ENCODE measurements at places on chromosomes 12 and 14. TPM values are rescaled to one million over a fixed set of nuclear protein-coding genes. Genes with fewer than 3 reads are reported as not detected.

GPD1 gene
- total RNA-seq: 0.04 TPM

PLEKHD1 gene
- total RNA-seq: 0.41 TPM

DACT1 gene
- 12.2 TPM for total RNA-seq

NUP107 gene
- 51.1 TPM for total RNA-seq

NELL2 gene
- 3.5 TPM for total RNA-seq

GUCY2C gene
- not detected for total RNA-seq

DLGAP5 gene
- 4.4 TPM for total RNA-seq

SERPINA6 gene
- total RNA-seq: 0.07 TPM

ANKLE2 gene
- total RNA-seq: 128 TPM

CACNA2D4 gene
- 3.2 TPM for total RNA-seq

NTF3 gene
- total RNA-seq: not detected

NID2 gene
- 8.1 TPM for total RNA-seq

C14orf132 gene
- 5.6 TPM for total RNA-seq

RHEBL1 gene
- 3.8 TPM for total RNA-seq

ATL1 gene
- total RNA-seq: 4.2 TPM
